ENCODE measurements at places on chromosomes 13 and 19.
A peak's percentile ranks its signal among the peaks of the same experiment; 100 is the strongest.

DNA sequence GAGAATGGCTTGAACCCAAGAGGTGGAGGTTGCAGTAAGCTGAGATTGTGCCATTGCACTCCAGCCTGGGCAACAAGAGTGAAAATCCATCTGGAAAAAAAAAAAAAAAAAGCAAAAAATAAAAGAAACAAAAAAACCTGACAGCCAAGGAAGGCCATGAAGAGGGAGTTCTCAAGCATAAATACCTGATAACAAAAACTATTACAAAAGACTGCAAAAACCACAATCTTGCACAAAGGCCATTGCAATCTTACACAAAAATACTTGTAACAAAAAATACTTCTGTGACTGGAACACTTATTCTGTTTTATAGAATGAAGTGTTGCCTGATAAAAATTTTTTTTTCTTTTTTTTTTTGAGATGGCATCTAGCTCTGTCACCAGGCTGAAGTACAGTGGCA is 61.5 kb upstream of the TSC22D1 start:
- no peak overlapping the region for H3K4me3 ChIP-seq
- no peaks in the 10 kb centered on the region for H3K36me3 ChIP-seq

DNA sequence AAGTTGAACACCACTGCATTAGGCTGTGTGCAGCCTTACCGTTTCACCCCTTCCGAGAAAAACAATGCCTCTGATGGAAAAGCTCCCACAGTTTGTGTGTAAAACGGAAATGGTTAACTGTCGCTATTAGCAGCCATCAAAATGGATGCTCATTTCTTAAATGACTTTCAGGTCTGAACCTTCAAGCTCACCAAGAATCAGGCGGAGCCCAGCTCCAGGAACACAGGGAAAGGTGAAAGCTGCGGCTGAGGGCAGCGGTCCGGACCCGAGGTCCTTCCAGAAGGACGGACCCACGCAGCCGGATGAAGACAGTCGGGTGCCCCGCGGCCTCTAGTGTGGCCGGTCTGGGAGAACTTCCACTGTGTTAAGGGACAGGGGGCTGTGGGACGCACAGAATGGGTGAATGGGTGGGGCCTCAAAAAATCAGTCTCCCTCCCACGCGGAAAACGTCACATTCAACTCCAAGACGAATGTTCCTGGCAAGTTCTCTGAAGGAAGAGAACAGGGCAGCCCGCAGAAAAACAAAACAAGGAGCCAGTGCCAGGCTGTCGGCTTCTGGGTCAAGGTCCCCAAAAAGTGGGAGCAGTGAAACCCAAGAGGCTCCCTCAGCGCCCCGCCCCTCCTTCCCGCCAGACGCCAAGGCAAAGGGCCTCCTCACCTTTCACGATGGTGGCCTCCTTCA is 4.9 kb downstream of the IRS2 start:
- no peak for DNase-seq
- H3K27me3 ChIP-seq = no peaks in the 10 kb centered on the region
- H3K36me3 ChIP-seq = peaks cover 30% of the 10 kb centered on the region
- peak overlapping the region; percentile 42 for H3K4me3 ChIP-seq

- H3K4me3 ChIP-seq = no peak overlapping the region
- H3K27me3 ChIP-seq = no peaks in the 10 kb centered on the region
- H3K27ac ChIP-seq = no peak overlapping the region
These were observed 1651.9 kb upstream of the MIR17HG start for GRCh38 chr13:89695343-89696257.

DNA sequence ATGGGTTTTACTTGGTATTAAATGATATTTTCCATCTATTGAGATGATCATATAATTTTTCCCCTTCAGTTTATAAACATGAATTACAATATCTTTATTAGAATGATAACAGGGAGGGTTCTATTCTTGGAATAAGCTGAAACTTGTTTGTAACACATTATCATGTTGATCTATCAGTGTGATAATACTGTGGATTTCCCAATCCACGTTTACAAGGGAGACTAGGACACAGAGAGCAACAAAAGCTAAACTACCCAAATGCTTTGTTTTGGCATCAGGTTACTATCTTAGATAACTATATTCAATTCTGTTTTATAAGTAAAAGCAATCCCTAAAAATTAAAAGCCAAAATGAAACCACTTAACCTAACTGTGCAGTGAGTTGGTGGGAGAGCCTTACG is 92.5 kb downstream of the TUBGCP3 start:
- H3K27me3 ChIP-seq = no peaks in the 10 kb centered on the region
- H3K4me1 ChIP-seq = no peaks in the 10 kb centered on the region
- no peak overlapping the region for H3K4me3 ChIP-seq
